ENCODE measurements at places on chromosomes 5 and 9.

DNA sequence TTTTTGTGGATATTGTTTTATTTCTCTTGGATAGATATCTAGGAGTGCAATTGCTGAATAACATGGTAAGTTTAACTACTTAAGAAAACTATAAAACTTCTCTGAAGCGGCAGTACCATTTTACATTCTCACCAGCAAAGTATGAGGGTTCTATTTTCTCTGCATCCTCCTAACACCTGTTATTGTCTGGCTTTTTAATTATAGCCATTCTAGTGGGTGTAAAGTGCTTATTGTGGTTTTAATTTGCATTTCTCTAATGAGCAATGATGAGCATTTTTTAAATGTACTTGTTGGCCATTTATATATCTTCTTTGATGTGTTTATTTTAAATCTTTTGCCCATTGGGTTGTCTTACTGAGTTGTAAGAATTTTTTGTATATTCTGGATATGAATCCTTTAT, 28.7 kb downstream of the SMIM32 start:
- DNase-seq = no peak

GRCh38 chr9:113368982-113369854, 7.6 kb downstream of the HDHD3 start:
- no peak for DNase-seq

- no peak for DNase-seq
These were observed 177.0 kb downstream of the CDK5RAP2 start for GRCh38 chr9:120402741-120403542.

DNA sequence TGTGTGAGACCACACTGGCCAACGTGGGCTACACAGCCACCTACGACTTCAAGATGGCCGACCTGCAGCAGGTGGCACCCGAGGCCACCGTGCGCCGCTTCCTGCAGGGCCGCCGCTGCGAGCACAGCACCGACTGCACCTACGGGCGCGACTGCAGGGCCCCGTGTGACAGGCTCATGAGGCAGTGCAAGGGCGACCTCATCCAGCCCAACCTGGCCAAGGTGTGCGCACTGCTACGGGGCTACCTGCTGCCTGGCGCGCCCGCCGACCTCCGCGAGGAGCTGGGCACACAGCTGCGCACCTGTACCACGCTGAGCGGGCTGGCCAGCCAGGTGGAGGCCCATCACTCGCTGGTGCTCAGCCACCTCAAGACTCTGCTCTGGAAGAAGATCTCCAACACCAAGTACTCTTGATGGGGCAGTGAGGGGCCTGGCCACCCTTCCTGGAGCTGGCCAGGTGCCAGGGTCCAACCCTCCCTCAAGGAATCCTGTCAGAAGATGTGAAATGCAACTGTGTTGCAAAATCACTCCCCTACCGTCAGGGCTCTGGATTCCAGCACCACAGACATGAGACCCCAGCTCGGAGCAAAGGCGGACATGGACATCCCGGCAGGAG, 11.1 kb downstream of the DIPK1B start:
- DNase-seq = no peak

DNA sequence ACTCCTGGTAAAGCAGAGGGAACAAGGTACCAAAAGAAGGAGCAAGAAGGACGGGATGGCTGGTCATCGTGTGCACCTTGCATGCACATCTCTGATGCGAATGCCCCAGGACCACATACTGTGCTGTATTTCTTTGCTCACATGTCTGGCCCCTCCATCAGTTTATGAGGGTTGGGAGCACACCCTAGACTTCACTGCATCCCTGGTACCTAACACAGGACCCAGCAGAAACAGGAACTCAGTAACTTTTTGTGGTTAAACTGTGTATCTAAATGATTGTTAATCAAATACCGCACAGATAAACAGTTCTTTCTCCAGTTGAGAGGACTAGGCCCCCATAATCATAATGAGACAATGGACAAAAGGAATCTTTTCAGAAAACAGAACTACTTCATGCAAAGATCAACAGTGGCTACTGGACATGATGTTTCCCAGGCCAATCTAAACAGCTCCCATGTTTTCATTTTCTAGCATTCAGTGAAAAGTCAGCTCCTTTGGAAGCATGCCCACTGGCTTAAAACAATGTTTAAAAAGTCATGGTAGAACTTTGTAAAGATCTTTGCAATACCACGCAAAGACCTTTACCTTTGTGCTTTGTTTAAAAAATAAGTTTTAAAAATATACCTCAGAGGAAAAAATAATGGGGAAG, 55.5 kb upstream of the IFNK start:
- DNase-seq = no peak

DNA sequence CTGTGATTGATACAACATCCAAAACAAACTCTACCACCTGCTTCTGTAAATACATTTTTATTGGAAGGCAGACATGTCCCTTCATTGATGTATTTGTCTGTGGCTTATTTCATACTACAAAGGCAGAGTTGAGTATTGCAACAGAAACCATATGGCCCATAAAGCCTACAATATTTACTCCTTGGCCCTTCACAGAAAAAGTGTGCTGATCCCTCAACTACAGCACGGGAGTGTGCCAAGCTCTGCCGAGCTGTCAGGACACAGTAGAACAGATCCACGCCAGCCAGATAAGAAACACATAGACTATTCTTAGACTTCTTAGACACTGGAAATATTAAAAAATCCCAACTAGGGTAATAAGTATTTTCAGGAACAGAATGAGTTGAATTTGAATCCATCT, 13.2 kb downstream of the TICAM2 start:
- no peak for DNase-seq

DNA sequence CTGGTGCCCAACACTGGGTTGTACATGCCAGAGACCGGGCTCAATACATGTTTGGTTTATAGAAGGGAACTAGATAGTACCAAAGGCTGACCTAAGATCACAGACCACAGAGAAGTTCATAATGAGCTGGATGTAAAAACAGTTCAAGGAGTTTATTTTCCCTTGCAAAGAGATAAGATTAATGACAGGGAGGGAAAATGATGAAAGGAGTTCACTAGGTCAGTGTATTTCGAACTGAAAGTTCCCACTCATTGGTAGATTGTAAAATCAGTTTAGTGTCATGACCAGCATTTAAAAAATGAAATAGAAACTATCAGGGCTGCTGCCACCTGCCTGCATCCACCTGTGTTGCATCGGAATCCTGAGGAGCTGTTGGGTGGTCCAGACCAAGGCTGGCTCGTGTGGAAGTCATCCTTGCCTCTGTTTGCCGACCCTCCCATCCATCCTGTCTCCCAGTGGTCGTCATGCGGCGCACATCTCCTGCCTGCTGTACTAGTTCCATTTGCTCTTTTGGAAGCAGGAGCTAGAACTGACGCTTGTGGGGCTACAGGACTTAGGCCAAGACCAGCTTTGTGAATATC, 21.1 kb downstream of the TBC1D2 start:
- no peak for DNase-seq

GRCh38 chr5:122470365-122470764, 158.3 kb downstream of the SNCAIP start:
- DNase-seq = no peak

- no peak for DNase-seq
These were observed 1.8 kb downstream of the CCNH start for GRCh38 chr5:87410931-87411330.

- DNase-seq = no peak
These were observed 11.9 kb downstream of the FAM240B start for GRCh38 chr9:38707885-38708637.

DNA sequence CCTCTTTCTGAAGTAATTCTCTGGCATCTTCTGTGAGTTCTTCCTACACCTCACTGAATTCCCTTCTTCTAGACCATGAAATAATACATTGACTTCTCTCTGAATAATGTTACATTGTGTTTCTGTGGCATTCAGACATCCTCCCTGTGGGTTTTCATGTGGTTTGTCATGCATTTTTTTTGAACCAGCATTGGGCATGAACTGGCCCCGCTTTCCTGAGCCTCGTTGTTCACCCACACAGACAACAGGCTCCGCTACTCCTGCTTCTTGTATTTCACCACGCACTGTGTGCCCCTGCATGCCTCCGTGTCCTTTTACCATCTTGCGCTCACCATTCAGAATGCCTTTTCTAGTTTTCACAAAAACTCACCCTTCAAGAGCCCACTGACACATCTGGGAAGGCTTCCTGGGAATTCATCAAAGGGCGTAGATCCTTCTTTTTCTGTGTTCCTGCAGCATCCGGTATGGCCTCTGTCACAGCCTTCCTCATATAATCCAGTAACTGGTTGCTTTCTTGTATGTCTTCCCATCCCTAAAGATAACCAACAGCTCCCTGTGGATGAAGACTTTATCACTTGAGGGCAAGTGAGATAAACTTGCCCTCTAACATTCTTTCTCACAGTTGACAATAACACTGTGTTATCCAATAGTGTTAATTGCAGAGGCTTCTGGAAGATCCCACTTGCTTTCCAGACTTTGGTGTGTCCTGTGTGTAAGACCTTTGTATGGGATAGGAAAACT, 51.5 kb upstream of the ADAMTSL1 start:
- no peak for DNase-seq

DNA sequence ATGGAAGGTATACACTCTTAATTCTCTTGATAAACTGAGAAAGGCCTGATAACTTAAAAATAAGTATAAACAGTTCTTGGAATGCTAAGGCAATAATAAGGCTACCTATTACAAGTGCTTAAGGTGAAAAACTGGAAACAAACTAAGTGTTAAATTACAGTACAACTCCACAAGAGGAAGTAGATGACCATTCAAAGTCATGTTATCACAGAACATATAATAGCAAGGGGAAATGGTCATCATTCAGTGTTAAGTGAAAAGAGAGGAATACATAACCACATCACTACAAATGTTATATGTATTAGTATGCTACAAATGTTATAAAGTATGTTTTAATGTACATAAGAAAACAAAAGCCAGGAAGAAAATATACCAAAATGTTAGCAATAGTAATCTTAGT, 135.9 kb downstream of the CCDC192 start:
- DNase-seq = no peak

DNA sequence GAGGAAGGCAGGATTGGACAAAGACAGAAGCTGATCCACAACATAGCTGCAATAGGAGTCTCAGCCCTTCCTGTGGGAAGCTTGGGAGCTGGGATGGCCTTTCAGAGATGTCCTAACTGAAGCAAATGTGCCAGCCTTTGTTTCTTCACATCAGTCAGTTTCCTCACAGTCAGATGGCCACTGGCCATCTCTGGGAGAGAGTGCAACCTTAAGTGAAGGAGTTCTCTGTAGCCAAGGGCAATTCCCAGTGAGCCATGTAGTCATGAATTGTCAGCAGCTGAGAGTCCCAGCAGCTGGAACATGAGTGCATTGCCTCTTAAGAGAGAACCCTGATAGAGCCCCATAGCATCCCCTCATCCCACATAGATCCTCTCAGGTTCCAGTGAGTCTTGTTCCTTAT, 89.1 kb upstream of the LIFR start:
- no peak for DNase-seq

DNA sequence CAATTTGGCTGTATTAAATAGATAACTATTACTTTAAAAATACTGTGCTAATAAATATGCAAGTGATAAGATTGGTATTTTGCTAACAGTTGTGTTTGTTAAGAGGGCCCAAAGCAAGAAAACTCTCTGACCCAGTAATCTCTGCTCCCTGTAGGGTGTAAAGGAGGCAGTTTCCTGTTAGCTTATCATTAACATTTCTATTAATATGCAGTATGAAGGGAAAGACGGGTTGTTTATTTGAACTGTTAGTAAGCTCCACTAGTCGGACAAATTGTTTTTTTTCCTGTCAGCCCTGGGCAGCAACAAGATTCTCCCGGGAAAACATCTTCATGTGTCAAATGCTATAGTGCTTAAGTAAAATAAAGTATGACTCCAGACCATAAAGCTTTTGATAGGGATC, 35.6 kb downstream of the ERP44 start:
- no peak for DNase-seq

DNA sequence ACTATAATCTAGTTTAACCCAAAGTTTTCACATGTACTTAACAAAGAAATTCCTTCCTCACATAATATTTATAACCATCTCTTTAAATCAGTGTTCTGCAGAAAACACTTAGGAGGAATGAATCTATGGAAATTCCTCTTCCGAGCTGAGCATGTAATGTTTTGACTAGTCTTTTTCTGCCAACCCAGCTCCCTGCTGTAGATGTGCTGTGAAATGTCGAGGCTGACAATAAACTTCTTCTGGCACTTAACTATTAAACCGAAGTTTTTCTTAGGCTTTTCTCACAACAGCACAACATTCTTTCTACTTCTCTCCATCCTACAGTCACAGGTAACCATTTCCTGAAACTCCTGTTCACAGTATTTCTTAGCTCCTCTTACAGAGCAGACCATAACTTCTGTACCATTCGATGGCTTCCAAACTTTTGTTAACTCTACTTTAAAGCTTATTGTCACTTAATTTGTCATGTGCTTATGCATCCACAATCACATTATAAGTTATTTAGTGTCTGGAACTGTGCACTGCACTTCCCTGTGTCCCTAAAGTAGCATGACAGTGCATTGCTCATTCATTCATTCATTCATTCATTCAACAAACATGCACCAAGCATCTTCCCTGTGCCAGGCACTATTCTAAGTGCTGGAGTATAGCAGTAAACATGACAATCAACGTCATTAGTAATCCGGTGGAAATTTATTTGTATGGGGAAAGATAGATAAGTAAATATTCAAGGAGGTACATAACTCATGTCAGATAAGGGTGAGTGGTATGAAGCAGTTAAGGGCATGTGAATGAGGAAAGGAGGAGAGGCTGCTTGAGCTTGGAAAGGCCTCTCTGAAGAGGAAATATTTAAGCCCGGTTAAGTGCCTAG, 54.6 kb downstream of the TSSK1B start:
- DNase-seq = no peak

DNA sequence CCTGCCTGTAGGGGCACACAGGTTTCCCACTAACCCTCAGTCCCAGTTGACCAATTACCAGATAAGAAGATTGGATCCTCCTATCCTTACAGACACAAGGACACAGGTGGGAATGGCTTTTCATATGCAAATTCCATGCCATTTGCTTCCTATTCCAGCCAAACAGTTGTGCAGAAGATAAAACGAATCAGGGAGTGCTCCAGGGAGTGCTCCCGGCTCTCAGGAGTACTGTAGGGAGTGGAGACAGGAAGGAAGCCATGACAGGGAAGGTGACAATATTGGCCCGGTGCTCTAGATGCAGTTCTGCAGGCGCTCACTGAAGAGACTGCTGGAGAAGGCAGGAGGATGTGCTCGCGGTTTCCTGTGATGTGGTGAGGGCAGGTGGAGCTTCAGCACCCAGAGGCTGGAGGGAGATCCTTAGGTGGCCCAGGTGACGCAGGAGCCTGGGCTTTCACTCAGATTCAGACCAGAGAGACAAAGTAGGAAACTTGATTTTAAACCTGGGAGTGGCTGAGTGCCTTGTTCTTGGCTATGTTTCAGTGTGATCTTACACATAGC, 260.0 kb downstream of the AUH start:
- peak; percentile 97 for DNase-seq

- DNase-seq = no peak
These were observed 6.2 kb downstream of the ANGPTL2 start for GRCh38 chr9:127116088-127116726.

GRCh38 chr9:98660541-98660940, 48.2 kb downstream of the GABBR2 start:
- DNase-seq = no peak

DNA sequence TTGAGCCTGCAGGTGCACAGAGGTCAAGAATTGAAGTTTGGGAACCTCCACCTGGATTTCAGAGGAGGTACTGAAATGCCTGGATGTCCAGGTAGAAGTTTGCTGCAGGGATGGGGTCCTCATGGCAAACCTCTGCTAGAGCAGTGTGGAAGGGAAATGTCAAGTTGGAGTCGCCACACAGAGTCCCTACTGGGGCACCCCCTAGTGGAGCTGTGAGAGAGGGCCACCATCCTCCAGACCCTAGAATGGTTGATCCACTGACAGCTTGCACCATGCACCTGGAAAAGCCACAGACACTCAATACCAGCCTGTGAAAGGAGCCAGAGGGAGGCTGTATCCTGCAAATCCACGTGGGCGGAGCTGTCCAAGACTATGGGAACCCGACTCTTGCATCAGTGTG, 78.0 kb downstream of the GABRA1 start:
- DNase-seq = peak; percentile 4

Measured in activated naive CD4-positive, alpha-beta T cell treated with anti-CD3 and anti-CD28 coated beads for 36 hours (primary cell).